ENCODE measurements at places on chromosomes 1 and 21. TPM values are rescaled to one million over a fixed set of nuclear protein-coding genes. Genes with fewer than 3 reads are reported as not detected.

- H3K4me1 ChIP-seq, result no peaks in the 10 kb centered on the region
- H3K36me3 ChIP-seq, result no peaks in the 10 kb centered on the region
- no peak overlapping the region for H3K4me3 ChIP-seq
- no peak overlapping the region for H3K27ac ChIP-seq
- no peaks in the 10 kb centered on the region for H3K27me3 ChIP-seq
- no peak for DNase-seq
Measured at GRCh38 chr1:17955302-17956285, 152.0 kb upstream of the IGSF21 start.

LIN9 gene
- 0.50 TPM for polyA plus RNA-seq

DNA sequence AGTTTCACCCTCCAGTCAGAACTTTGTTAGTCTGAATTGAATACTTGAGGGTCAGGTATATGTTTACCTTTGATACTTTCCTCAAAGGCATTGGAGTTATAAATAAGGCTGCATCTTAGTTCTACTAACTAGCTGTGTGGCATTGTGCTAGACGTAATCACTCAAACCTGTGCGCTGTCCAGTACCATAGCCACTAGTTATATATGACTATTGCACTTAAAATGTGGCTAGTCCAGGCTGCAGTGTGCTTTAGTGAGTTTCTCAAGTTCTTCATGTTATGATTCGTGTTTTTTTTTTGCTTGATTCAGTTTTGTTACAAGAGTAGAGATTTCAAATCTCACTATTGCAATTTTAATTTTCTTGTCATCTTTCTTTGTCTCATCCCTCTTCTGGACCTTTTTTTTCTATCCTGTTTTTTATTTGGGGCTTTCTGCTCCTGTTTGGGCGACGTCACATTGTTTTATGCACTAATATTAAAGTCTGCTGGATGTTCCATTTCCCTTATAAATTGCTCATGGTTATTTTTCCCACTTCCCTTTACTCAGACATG is 5.7 kb downstream of the MAN1A2 start:
- no peak overlapping the region for H3K27ac ChIP-seq
- H3K4me3 ChIP-seq, result no peak overlapping the region
- H3K27me3 ChIP-seq, result no peaks in the 10 kb centered on the region
- no peaks in the 10 kb centered on the region for H3K36me3 ChIP-seq
- no peak for DNase-seq

HPDL gene
- polyA plus RNA-seq, result 0.15 TPM

- no peaks in the 10 kb centered on the region for H3K27me3 ChIP-seq
- H3K27ac ChIP-seq, result no peak overlapping the region
- H3K4me3 ChIP-seq, result no peak overlapping the region
- no peaks in the 10 kb centered on the region for H3K36me3 ChIP-seq
Measured at GRCh38 chr1:203670594-203670993, 44.0 kb downstream of the ATP2B4 start.

ESRRG gene
- polyA plus RNA-seq, result 0.24 TPM

DNA sequence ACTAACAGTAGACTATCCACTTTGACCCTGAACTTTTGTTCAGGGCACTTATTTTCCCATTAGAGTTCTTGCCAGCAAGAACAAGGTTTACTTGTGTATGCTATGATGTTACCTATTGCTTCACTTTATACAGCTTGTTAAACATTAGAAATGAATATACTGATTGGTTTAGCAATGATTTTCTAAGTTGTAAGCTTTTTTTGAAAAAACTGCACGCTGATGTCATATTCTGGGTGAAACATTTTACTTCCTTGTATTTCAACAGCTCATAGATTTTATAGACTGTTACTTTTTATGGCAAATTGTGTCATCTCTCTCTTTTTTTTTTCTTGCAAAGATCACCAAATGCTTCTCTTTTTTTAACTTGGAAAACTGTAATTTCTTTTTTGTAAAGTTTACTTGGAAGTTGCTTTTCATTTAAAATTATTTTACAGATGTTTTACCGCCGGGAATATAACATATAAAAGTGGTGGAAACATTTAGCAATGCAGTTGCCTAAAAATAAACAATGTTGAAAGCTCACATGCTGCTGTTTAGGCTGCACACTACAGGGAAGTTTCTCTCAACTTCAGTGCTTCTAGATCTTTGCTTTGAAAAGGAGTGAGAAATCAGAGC is 215.3 kb upstream of the NFIA start:
- H3K4me3 ChIP-seq, result no peak overlapping the region
- H3K27me3 ChIP-seq, result no peaks in the 10 kb centered on the region
- DNase-seq, result no peak
- H3K27ac ChIP-seq, result peak overlapping the region; percentile 42
- H3K36me3 ChIP-seq, result no peaks in the 10 kb centered on the region

- H3K27me3 ChIP-seq, result peaks cover 5% of the 10 kb centered on the region
- no peaks in the 10 kb centered on the region for H3K4me1 ChIP-seq
- DNase-seq, result no peak
- no peaks in the 10 kb centered on the region for H3K36me3 ChIP-seq
- H3K27ac ChIP-seq, result no peak overlapping the region
- no peak overlapping the region for H3K4me3 ChIP-seq
Measured at GRCh38 chr1:212582291-212582690, 26.3 kb upstream of the ATF3 start.

RC3H1 gene
- polyA plus RNA-seq, result 2.0 TPM

OR14K1 gene
- polyA plus RNA-seq, result not detected

- H3K27me3 ChIP-seq, result no peaks in the 10 kb centered on the region
- H3K4me1 ChIP-seq, result no peaks in the 10 kb centered on the region
- H3K4me3 ChIP-seq, result no peak overlapping the region
- H3K36me3 ChIP-seq, result peaks cover 11% of the 10 kb centered on the region
- DNase-seq, result no peak
- H3K27ac ChIP-seq, result no peak overlapping the region
Measured at GRCh38 chr1:43431676-43432075, 22.1 kb downstream of the HYI start.

GRCh38 chr1:208357644-208358507 is 113.7 kb upstream of the PLXNA2 start:
- no peak overlapping the region for H3K27ac ChIP-seq
- no peak for DNase-seq
- H3K27me3 ChIP-seq, result no peaks in the 10 kb centered on the region
- no peaks in the 10 kb centered on the region for H3K4me1 ChIP-seq
- no peaks in the 10 kb centered on the region for H3K36me3 ChIP-seq
- peak overlapping the region; percentile 9 for H3K4me3 ChIP-seq

GRCh38 chr1:118751166-118751565 is 237.0 kb downstream of the TBX15 start:
- H3K4me3 ChIP-seq, result no peak overlapping the region
- no peak for DNase-seq
- H3K27ac ChIP-seq, result no peak overlapping the region
- H3K36me3 ChIP-seq, result no peaks in the 10 kb centered on the region

GRCh38 chr1:23726686-23727085 is 16.6 kb upstream of the ELOA start:
- H3K4me1 ChIP-seq, result peaks cover 32% of the 10 kb centered on the region
- H3K27ac ChIP-seq, result peak overlapping the region; percentile 79
- no peaks in the 10 kb centered on the region for H3K36me3 ChIP-seq
- no peak for DNase-seq

LORICRIN gene
- not detected for polyA plus RNA-seq

- H3K27me3 ChIP-seq, result no peaks in the 10 kb centered on the region
- H3K36me3 ChIP-seq, result peaks cover 3% of the 10 kb centered on the region
Measured at GRCh38 chr1:20735581-20736111, 3.1 kb upstream of the SH2D5 start.

ZMYND12 gene
- polyA plus RNA-seq, result 1.3 TPM

SNRPE gene
- 128 TPM for polyA plus RNA-seq

TPTE gene
- polyA plus RNA-seq, result not detected

C1orf94 gene
- polyA plus RNA-seq, result not detected
